Stimulated activated CD4-positive, alpha-beta T cell treated with anti-CD3 and anti-CD28 coated beads, Interleukin-1b, Interleukin-23, amount 100 ng/mL, for 24 hours (primary cell): ENCODE measurements at places on chromosomes 6 and 20.

- DNase-seq: peak; percentile 5
These were observed 56.6 kb upstream of the RREB1 start for GRCh38 chr6:7050872-7051779.

- no peak for DNase-seq
These were observed 25.5 kb upstream of the WFDC2 start for GRCh38 chr20:45444050-45444449.

- DNase-seq: no peak
These were observed 2.8 kb upstream of the NEU1 start for GRCh38 chr6:31865205-31866118.

GRCh38 chr6:117265410-117266256 is at the start of gene VGLL2:
Gene VGLL2 (plus strand): TSS chr6:117265558. CDS start chr6:117265764, 206 bp downstream.
- no peak for DNase-seq

- no peak for DNase-seq
These were observed 355.5 kb downstream of the PRKN start for GRCh38 chr6:162372106-162372505.

DNA sequence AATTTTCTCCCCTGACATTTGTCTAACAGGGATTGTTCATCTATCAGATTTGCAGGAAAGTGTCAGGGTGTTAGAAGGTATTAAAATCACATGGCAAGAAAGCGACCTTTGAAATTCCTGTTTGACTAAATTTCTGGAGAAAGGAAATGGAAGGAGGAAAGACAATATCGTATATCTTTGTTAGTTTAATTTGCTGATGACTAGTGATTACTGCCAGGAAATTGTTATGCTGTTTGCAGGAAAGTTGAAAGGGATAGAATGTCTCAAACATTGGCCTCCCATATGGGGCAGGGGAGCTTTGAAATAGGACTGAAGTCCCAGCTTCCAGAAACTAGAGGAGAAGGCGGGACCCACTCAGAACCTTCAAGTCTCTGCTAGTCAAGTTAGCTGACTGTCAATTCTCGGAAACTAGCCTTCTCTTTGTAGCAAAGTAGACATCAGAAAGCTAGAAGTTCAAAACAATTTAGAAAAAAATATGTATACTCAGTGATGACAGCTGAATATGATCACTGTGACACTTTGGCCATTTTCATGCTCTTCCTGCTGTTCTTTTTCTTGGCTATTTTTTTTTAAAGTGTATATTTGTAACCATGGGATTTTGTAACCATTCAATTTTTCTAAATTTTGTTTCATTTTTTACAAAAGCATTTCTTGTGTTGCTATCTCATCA is 53.4 kb upstream of the RALGAPA2 start:
- no peak for DNase-seq

- no peak for DNase-seq
These were observed 33.3 kb downstream of the FARS2 start for GRCh38 chr6:5294392-5295211.

- DNase-seq: no peak
These were observed 102.2 kb downstream of the SOD2 start for GRCh38 chr6:159590835-159591234.

DNA sequence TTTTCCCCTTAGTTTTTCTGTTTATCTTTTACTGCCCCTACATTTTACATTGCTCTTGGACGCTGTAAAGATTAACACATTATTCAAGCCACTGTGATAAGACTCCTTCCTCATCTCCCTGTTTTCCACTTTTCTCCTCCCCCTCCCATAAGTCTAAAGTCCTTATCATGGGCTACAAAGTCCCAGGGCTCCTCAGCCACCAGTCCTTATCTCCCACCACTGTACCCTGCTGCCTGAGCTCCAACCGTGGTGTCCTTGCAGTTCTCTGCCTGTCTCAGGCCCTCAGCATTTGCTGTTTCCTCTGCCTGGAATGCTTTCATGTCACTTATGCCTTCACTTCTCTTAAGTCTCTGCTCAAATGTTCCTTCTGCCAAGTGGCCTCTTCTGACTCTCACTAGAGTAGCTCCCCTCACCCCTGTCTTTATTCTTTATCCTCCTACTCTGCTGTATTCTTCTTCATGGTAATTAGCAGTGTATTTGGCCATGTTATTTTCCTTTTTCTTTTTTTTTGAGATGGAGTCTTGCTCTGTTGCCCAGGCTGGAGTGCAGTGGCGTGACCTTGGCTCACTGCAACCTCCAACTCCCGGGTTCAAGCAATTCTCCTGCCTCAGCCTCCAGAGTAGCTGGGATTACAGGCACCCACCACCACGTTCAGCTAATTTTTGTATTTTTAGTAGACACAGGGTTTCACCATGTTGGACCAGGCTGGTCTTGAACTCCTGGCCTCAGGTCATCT is 10.8 kb upstream of the LATS1 start:
- DNase-seq: no peak

GRCh38 chr20:44910690-44911262 is 916 bp downstream of the PABPC1L start:
- DNase-seq: no peak

DNA sequence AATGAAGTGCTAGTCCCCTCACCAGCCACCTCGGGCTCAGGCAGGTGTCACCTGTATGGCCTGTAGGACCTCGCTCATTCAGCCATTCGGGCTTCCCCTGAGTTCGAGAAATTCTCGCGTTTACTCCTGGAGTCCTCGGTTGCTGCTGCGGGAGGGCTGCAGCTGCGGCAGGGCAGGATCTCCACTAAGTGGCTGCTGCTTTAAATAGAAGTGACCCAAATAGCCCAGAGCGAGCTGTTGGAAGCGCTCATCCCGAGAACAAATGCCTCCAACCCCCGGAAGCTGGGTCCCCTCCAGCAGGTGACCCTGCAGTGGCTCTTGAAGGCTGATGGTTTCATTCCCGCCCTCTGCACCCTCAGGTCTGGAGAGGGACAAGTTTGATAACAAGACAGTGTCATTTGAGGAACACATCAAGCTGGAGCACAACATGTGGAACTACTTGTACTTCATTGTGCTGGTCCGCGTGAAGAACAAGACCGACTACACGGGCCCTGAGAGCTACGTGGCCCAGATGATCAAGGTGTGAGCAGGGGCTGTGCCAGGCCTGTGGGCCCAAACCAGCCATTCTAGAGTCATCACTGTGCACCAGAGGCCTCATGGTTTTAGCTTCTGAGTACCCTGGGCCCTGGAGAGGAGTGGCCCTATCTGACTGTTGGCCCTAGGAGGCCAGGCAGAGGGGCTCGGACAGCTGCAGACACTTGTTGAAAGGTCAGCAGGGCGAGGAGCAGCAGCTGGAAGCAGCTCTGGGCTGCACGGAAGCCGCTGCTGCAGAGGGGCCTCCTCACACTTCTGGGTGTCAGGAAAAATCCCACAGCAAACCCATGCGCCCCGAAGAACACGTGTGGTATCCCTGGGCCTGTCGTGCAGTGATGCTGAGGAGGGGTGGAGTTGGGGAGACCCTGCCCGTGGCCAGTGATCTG is 18.1 kb downstream of the UQCC2 start:
- no peak for DNase-seq

DNA sequence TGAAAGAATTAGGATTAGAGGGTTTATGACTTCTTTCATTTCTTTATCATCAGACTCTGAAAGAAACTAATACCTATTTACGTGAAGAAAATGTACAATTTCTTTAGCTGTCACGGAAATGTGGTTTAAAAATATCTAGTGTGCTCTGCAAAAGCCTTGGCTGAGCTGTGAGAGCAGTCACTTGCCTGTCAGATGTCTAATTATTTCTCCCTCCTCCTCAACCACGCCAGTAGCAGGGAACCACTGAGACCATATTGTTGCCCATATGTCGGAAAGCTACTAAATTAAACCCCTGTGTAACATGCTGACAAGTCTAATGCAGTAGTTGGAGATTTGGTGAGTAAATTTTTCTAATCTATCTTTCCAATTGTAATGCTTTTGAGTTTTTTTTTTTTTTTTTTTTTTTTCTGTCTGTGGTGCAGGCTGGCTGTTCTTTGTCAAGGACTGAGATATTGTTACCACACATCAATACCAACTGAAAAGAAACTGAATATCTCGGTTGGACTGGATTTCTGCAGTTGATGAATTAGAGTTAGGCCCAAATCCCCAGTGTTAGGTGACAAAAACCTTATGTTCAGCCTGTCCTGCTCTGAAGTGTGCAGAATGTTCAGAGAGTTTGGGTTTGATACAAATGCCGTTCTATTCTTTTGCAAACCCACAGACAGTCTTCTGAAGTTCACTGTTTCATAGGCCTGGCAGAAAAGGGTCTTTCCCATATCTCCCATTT is 302.9 kb upstream of the SYNCRIP start:
- DNase-seq: no peak

DNA sequence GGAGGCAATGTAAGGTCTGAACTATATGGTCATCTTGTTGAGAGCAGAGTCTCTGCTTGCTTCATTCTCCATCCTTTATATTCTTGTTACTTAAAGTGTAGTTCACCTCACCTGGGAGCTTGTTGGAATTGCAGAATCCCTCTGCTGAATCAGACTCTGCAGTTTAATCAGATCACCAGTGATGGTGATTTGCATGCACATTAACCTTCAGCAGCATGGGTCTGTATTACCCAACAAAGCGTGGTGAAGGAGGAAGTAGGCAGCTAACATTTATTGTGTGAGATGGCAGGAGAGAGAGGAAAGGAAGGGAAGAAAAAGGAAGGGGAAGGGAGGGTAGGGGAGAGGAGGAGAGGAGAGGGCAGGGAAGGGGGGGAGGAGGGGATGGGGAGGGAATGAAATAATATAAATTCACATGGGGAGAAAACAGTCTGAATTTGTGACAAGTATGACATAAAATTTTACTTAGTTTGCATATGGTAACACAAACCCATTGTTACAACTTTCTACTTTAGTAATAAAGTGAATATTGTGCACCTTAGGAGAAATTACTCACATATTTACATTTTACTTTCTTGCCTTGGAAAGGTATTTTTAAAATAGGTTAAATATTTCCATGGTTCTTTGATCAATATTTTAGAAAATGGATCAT is 740.7 kb downstream of the DHX35 start:
- no peak for DNase-seq

DNA sequence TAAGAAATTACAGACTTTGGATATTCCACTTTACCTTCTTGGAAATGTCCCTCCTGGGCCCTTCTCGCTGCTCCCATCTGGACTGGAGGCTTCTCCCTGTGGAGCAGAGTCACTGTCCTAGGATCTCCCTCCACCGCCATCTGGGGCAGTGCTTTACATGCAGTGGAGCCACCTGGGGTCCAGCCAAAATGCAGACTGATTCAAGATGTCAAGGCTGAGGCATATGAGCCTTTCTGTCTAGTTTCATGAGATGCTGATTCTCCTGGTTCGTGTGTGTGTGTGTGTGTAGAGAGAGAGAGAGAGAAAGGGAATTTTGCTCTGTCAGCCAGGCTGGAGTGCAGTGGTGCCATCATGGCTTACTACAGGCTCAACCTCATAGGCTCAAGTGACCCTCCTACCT is 14.9 kb downstream of the MICA start:
- no peak for DNase-seq

GRCh38 chr6:83132121-83132520 is 60.9 kb downstream of the PGM3 start:
- DNase-seq: no peak

- DNase-seq: no peak
These were observed 14.5 kb upstream of the PI16 start for GRCh38 chr6:36940027-36940426.

GRCh38 chr20:64156136-64156885 is 7.9 kb upstream of the MYT1 start:
- DNase-seq: no peak

- no peak for DNase-seq
These were observed 91.9 kb upstream of the NXT1 start for GRCh38 chr20:23258747-23259121.

DNA sequence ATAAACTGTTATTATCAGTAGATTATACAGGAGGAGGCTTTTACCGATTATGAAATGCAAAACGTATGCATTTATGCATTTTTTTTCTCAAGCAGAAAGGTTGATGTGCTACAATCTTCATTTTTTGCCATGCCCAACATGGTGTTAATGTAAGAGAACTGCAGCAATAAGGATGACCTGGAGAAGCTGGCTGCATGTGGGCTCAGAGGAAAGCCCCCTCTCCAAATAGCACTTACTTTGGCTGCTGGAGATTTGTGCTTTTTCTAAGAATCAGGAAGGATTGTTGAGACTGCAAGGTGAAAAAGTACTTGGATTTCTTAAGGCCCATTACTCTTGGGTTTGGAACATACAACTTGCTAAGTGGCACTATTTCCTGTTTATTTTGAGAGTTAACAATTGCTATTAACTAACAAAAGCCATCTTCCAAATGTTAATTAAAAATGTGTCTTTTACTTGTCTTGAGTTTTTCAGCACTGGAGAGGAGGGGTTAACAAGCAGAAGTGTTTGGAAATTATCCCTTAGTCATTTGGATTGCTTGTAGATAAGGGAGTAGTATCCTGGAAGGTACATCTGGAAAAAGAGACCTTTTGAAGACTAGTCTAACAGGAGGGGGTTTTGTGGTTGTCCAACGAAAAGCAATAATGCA is 5.6 kb downstream of the SOX4 start:
- no peak for DNase-seq

- DNase-seq: no peak
These were observed 156.5 kb downstream of the ANKRD60 start for GRCh38 chr20:58071991-58072390.

DNA sequence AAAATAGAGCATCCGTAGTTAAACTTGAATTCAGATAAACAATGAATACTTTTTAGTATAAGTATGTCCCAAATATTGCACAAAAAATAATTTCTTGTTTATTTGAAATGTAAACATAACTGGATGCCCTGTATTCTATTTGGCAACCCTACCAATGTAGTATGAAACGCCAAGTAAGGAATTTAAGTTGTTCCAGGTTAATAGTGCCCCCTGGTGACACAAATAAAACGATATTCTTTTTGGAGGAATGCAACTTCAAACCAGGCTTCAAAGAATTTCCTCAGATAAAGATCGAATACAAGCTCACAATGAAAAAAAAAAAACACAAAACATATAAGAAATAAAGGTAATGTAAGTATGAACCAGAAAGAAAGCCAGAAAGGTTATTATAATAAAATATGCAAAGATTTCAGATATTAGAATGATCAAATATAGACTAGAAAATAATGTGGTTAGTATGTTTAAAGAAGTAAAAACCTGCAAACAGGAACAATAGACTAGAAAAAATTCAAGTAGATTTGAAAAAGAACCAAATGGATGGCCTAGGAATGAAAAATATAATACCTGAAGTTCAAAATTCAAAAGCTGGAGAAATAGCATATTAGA is 18.4 kb upstream of the AKAP7 start:
- DNase-seq: no peak

DNA sequence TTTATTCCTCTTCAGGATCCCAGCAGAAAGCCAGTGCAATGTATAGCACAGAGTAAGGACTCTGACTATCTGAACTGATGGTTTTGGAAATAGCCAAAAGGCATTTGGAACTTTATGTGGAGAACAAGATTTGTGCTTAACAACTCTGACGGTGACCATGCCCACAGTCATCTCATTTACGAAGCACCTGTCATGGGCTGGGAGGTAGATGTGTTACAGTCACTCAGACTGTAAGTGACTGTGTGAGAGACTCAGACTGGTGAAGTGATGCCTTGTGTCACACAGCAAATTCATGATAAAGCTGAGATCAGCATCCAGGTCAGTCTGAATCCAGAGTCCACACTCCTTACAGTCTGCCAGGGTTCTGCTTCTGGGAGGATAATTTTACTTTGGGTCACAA is 23.9 kb upstream of the FAM83C start:
- DNase-seq: no peak
